ENCODE measurements at places on chromosomes 6 and 20.
A peak's percentile ranks its signal among the peaks of the same experiment; 100 is the strongest.

DNA sequence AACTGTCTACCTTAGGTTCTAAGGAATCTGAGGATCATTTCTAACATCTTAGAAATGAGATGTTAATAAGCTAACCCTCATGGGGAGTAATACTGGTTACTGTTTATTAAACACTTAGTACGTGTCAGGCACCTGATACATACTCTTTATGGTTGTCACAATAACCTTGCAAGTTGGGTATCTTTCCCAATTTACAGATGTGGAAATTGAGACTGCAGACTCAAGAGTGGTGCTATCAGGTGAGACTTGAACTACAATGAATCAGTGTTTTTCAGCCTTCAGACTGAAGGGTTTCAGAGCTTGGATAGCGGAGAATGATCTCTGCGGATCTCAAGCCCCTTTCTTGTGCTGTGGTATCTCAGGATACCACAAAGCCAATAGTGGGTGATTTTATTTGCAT, 27.0 kb downstream of the ELOVL2 start:
- DNase-seq = no peak

GRCh38 chr6:81262656-81263055, 489.8 kb downstream of the TENT5A start:
- DNase-seq = no peak

DNA sequence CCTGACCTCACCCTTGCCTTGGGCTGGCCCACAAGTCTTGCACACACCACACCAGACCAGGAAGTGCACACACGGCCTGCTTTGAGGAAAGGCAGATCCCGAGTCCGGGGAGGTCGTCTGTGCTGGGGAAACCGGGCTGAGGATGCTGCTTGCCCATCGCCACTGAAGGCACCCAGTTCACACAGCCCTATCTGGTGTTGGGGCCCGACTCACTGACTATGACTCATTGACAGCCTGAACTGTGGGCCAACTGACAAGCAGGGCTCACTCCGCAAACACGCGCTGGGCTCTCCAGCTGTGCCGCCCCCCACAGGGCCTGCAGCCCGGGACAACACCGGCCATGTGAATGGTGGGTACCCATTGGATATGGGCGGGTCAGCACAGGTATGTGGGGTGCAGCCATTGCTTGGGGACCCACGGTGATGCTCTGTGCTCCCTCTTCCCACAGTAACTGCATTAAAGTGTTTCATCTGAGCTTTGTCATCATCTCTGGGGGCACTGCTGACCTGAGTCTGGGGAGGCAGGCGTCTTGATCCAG, 1.6 kb downstream of the SAMD10 start:
- DNase-seq = no peak

GRCh38 chr6:166411721-166412151, 29.0 kb upstream of the MPC1 start:
- DNase-seq = no peak

DNA sequence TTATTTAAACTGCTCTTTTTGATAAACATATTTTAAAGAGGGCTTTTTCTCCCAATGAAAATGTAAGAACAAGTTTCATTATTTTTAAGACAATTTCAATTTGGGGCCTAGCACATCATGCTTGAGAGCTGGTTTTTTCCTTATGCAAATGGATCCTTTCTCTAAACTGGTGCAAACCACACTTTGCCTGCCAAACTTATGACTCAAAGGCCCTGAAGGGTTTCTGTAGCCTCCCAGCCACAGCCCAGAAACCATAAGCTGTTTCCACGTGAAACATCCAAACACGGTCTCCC, 451 bp upstream of the HSF2 start:
- no peak for DNase-seq

DNA sequence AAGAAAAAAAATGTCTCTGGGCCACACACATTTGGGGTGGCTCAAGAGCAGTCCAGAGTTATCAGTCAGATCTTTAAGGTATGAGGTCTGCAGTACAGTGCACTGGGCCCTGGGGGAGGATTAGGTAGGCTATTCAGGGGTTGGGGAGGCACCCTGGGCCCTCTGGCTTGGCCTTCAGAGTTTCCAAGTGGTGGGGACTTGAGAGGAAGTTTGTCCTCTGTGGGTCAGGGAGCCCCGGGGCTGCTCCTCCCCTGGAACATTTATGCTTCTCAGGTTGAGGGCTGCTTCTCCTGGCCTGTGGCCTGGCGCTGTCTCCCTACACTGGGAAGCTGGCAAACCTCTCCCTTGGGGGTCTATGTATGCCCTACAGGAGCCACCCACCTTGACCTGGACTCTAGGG, 46.0 kb downstream of the PTK7 start:
- no peak for DNase-seq

GRCh38 chr6:125950293-125950692, 6.3 kb upstream of the HINT3 start:
- DNase-seq = no peak

DNA sequence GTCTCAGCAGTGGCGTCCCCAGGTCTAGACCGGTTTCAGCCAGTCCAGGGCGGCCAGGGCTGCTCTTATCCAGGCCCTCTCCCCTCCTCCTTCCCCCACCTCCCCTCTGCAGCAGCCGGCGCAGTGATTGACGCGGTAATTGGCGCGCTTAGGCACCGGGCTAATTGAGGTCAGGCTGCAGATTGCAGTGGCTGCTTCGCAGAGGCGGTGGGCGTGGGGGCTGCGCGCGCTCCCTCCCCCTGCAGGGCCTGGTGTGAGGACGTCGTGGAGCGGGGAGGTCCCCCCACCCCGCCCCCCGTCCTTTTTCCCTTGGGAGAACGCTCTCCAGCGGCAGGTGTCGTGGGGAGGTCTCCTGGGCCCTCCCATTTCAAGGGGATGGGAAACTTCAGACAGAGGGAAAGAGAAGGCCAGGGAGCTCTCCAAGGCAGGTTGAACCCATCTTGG, 70.4 kb upstream of the BLCAP start:
- DNase-seq = peak; percentile 75

GRCh38 chr20:33646191-33646590, 15.9 kb upstream of the C20orf144 start:
- no peak for DNase-seq

GRCh38 chr6:101114703-101115102, 233.6 kb upstream of the ASCC3 start:
- DNase-seq = peak; percentile 7

GRCh38 chr6:12761376-12762115, 45.0 kb downstream of the PHACTR1 start:
- no peak for DNase-seq

- DNase-seq = no peak
Observed at GRCh38 chr6:148513145-148514071, 170.8 kb downstream of the SASH1 start.

- DNase-seq = no peak
Observed at GRCh38 chr20:45518282-45518681, 2.9 kb upstream of the SPINT3 start.

GRCh38 chr20:48820649-48820973, 7.2 kb downstream of the PREX1 start:
- DNase-seq = no peak

- no peak for DNase-seq
Observed at GRCh38 chr6:84332139-84333034, 104.9 kb upstream of the CEP162 start.

DNA sequence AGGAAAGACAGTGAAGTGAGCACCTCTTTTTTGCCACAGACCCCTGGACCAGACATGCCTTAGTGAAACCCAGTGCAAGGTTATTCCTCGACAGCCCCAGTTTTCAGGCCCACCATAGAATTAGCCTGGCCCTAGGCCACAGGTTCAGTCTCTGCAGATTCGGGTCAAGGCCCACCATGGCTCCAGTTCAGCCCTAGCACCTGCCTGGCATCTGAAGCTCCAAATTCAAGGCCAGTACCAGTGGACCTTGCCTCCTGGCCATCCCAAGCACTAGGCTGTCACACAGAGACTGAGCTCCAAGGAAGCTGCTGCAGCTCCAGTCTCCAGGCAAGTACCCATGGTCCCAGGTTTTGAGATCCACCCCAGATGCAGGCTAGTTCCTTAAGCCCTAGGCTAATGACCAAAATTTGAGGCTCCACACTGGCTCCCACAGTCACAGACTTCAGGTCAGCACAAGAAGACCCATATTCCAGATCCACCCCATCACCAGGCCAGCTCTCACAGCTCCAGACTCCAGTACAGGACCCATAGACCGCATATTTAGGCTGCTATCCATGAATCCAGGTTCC, 877.5 kb upstream of the ADGRB3 start:
- DNase-seq = no peak

GRCh38 chr20:10381477-10381876, 52.5 kb downstream of the MKKS start:
- DNase-seq = no peak

DNA sequence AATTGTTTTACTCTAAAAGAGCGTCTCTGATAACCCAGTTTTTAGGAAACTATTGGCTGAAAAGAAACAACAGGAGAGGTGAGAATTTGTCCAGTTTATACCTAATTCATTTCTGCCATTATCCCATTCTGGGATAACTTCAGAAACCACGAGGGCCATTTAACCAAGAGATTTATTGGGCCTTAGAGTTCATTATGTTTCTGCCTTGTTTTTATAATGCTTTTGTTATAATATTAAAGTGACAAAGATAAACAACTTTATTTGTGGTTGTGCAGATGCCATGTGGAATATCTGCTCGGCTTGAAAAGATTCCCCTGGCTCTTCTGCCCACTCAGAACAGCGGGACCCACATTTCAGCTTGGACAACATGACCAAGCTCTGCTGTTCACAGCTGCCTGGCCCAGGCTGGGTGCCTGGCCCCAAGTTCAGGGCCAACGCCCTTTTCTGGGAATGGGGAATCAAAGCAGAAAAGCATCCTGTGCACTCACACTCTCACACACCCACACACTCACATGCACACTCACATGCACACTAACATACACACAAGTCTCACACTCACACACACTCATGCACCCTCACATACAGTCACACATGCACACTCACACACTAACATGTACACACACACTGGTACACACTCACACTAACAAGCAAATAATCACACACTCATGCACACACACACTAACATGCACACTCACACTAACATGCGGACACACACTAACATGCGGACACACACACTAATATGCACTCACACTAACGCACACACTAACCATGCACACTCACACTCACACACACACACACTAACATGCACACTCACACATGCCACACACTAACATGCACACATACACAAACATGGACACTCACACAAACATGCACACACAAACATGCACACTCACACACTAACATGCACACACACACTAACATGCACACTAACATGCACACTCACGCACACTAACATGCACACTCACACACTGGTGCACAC, 86.7 kb upstream of the NEDD9 start:
- no peak for DNase-seq

- DNase-seq = peak; percentile 64
Observed at GRCh38 chr6:75201901-75202672, 3.8 kb downstream of the COL12A1 start.

DNA sequence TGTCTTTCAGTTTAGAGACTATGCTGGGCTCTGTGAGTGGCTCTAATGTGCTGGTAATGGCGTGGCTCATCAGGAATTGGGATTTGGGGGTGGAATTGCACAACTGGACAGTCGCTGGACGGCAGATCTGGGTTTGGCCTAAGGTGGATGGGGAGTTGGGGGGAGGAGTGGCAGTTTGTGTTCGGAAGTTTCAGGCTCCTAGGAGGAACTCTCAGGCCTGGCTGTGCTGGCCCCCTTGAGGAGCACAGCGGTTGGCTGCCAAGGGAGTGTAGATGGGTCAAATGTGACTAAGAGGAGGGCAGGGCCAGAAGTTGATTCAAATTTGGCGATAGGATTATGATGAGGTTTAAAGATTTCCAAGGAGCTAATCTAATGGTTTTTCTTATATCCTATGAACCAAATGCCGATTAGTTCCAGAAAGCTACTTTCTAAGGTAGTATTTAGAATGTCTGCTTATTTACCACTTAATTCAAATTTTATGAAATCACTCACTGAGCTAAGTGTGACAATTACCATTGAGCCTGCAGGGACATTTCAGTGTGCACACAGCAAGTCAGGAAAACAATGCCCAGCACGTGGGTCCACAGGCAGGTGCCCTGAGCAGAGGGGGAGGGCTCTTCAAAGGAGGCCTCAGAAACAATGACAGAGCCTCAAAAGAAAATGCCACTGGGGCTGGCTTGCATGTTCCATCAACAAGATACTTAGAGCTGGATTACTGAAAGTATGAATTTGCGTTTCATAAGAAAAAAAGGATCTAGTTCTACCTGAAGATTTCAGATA, 111.0 kb downstream of the GJA10 start:
- no peak for DNase-seq

DNA sequence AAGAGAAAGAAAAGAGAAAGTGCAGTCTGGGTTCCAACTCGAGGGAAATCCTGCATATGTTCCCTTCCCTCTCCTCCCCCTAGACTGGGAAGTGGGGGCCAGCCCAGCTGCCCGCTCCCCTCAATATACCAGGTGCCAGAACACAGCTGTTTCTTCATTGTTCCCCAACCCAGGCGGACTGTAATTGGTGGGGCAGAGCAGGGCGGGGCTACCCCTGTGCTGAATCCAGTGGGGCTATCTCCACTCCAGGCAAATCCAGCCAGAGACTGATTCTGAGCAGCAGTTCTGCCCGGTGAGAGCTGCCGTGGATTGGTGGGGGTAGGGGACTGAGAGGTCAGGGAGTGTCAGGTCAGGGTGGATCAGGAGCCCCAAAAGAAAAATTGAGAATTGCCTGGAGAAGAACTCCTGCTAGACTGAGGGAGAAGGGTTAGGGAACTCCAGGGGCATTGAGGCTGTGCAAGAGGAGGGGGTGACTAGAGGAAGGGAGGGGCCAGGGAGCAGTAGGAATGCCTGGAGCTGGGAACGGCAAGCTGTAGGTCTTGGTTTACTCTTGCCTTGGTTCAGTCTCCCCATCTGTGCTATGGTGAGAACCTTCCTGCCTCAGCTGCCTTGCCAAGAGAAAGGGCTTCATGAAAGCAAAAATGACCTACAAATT, at the start of gene MYMX:
TSS of gene MYMX (plus strand) at position 250 of the 655 bp plus-strand sequence. CDS start 546 bp downstream, outside the sequence.
- DNase-seq = no peak

DNA sequence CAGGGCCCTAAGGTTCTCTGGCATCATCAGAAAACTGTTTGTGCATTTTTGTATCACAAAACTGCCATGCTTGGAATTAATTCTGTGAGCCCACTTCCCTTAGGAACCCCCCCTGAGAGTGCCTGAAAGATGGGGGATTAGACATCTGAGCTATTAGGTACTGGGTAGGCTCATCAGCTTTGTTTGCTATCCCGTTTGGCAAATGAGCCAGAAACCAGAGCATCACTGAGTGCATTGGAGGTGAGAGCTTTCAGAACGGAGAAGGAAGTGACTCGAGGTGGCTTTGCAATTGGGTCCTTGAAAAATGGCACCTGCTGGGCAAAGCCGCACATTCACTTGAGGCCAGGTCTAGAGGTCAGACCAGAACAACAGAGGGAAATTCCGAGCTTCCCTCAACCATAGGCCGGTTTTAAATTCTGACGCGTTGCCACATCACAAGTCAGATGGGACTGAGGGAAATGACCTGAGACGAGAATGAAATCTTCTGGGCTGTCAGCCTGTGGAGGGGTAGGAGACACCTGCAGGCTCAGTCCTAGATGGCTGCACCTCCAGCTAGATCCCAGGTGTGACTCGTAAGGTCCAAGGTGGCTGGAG, 8.4 kb upstream of the GLP1R start:
- no peak for DNase-seq

DNA sequence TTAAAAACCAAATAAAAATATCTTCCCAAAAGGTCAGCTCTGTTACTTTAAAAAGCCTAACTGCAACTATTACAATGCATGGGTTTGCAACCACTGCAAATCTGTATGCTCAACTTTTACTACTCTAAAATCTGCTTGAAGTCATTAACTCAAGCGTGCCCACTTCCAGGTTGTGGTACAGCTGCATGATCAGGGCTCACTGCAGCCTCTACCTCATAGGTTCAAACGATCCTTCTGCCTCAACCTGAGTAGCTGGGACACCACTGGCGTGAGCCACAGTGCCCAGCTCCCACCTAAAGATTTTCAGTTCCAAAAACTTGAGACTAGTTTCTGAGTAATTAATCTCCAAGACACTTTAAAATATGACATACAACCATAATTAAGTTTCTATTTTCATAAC, 8.2 kb downstream of the DIDO1 start:
- DNase-seq = no peak

Data from NCI-H1930 (cell line).